ENCODE measurements at places on chromosomes 7 and 10.

DNA sequence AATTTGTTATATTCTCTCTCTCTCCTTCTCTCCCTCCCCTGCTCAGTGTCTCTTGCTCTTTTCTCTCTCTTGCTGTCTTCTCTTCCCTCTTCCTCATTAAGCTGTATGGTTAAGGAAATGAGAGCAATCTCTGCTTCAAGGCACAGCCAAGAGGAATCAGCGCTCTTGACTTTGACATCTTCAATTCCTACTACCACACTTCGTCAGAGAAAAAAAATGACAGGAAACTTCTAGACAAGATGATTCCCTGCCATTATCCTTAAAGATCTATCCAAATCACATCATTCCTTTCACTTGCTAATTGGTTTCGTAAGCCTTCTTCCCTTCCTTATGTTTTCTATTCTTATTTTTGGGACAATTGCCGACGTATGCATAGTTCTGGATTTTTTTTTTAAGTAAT, 425.0 kb downstream of the KCNMA1 start:
- no peak for DNase-seq

DNA sequence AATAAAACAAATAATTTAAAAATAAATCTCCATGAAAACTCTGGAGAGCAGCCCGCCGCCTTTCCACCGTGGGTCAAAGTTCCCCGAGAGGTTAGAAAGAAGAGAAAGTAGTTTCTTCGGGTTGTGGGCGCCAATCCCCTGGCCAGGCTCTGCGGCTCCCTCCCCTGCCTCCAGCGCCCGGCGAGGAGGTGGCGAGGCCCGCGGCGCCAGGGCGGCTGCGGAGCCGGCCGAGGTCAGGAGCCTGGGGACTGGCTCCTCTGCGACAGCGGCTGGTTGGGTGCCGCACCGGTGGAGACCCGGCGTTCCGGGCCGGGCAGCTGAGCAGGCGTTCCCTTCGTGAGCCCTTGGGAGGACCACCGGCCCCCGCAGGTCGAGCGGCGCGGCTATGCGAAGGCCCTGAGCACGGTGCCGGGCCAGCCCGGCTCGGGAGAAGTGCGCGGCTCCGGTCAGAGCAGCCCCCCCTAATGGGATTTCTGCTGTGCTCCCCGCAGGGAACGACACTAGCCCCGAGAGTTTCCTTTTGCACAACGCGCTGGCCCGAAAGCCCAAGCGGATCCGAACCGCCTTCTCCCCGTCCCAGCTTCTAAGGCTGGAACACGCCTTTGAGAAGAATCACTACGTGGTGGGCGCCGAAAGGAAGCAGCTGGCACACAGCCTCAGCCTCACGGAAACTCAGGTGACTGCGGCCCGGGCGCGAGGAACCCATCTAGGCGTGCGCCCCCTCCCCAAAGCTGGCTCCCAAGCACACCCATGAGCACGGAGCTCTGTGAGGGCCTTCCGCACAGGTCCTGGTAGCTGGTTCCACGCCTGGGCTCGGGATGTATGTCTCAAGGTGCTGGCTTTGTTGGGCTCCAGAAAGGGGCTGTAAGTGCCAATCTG, 2.8 kb downstream of the EMX2 start:
- no peak for DNase-seq

- DNase-seq = no peak
Measured at GRCh38 chr10:71804077-71804476, 30.8 kb upstream of the VSIR start.

GRCh38 chr7:128024151-128024550, 7.1 kb downstream of the LRRC4 start:
- DNase-seq = no peak

- DNase-seq = no peak
Measured at GRCh38 chr10:69949770-69950169, 102.9 kb upstream of the MACROH2A2 start.

GRCh38 chr10:24439935-24440334, 231.0 kb downstream of the KIAA1217 start:
- DNase-seq = no peak

DNA sequence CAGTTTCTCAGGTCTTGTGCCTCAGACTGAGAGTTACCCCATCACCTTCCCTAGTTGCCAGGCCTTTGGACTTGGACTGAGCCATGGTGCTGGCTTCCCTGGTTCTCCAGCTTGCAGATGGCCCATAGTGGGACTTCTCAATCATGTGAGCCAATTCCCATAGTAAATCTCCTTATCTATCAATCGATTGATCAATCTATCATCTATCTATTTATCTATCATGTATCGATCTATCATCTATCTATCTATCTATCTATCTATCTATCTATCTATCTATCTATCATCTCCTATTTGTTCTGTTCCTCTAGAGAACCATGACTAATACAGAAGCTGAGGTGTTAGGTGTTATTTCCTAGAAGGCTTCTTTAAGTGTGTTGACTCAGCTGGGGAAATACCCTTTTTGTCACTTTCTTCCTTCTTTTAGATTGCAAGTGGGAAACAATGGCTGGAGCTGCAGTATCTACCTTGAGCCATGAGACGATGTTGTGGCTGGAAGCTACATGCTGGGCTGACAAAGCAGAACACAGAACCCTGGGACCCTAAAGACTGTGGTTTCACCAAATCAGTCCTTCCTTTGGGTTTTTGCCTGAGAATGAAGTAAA, 234.7 kb upstream of the GLI3 start:
- DNase-seq = no peak

GRCh38 chr10:92419740-92420545, 129.0 kb downstream of the MARCHF5 start:
- DNase-seq = no peak

GRCh38 chr7:101927802-101928201, 110.4 kb downstream of the CUX1 start:
- DNase-seq = no peak

GRCh38 chr10:122140941-122141623, 130.0 kb upstream of the BTBD16 start:
- DNase-seq = peak; percentile 99

All from ascending aorta (tissue), 2 donors.